NCI-H187 treated with DMSO at 0.1 percent for 48 hours (cell line): ENCODE measurements at places on chromosomes 3 and 15.

GRCh38 chr3:39358333-39358732 is 24.8 kb upstream of the SLC25A38 start:
- DNase-seq = no peak

DNA sequence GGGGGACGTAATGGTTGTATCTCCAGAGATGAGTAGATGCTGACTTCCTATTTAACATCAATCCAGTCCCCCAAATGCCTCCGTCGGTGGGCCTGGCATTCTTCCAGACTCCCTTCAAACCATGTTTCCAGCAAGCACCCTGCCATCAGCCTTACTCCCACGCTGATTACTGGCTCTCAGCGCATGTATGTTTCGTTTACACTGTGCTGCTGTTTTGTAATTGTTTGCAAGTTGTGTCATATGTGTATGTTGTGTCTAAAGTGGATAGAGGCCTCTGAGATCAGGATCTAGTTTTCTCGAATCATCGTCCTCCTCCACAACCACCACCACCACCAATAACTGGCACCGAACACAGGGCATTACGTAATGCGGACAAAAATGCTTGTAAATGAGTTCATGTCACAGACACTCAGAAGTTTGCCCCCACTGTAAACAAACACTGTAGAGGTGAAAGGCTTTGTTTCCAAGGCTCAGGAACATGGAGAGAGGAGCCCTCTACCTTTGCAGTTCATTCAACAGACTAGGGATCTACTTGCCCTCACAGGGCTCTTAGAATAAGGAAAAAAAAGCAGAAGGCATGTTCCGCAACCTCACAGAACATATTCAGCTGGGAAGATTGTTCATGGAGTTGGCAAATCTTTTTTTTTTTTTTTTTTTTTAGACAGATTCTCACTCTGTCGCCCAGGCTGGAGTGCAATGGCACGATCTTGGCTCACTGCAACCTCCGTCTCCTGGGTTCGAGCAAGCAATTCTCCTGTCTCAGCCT is 46.1 kb upstream of the SEMA4B start:
- DNase-seq = no peak

DNA sequence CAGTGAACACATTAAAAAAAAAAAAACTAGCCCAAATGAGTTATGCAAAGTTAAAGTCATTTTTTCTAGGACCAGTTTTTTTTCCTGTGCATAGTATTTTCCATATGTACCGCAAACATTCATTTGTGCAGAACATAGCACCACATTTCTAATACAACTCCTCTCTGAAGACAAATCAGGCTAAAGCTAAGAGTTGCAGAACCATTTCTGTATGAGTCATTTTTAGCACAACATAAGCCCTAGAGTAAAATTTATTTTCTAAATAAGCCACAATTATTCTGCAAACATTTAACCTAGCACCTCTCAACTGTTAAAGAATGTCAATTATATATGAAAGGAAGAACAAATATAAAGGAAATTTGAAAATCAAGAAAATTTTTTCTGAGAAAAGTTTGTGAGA is 375.8 kb downstream of the TIGIT start:
- DNase-seq = no peak

- DNase-seq = no peak
These were observed 27.9 kb upstream of the KLF13 start for GRCh38 chr15:31298707-31299172.

DNA sequence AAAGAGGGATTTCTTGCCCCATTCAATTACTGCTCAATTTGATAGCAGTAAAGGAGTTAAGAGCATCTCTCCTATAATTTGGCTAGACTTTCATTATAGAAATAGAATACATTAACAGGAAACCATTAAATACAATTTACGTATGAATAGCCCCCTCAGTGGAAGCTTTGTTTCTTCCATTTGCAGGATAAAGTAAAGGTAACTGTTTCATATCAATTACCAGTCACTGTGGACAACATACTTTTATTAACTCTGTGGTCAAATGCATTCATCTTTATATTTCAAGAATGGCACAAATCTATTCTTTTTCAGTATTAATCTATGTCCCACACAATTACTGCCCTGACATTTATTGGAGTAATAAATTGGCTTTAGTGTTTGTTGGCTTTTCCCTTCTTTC is 613.4 kb downstream of the NLGN1 start:
- DNase-seq = no peak

DNA sequence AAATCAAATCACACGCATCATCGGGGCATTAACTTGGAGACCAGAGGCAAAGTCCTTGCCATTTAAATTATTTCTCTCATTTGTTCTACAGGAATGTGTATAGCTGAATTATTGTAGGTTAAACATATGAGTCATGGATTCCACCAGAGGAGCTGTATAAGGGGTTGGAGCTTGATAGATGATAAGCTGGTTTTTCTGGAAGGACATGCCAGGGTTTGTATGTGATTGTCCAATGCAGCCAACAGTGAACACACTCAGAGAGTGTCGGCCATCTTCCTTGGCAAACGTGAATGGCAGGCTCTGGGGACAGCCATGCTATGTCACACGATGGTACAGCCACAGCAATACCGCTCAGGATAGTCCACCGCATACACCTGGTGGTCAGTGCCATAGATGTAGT is 25.1 kb downstream of the SSUH2 start:
- DNase-seq = no peak
